Activated CD8-positive, alpha-beta memory T cell treated with anti-CD3 and anti-CD28 coated beads for 48 hours (primary cell): ENCODE measurements at places on chromosomes 3 and 15.

DNA sequence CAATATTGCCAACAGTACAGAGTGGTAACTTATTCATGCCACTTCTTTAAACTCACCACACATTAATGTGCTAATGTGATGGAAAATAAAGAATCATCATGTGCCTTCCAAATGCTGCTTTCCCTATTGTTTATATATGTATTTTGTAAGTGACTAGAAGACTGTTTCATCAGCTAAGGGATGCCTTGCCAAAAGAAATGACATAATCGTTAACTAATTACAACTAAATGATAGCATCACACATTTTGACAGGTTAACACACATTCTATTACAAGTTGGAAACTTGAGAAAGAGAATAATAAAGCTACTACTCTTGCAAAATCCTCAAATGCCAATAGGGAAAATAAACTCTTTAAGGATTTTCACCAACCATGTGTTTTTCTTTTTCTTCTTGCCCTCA, 329.9 kb upstream of the AGTR1 start:
- no peak for DNase-seq

DNA sequence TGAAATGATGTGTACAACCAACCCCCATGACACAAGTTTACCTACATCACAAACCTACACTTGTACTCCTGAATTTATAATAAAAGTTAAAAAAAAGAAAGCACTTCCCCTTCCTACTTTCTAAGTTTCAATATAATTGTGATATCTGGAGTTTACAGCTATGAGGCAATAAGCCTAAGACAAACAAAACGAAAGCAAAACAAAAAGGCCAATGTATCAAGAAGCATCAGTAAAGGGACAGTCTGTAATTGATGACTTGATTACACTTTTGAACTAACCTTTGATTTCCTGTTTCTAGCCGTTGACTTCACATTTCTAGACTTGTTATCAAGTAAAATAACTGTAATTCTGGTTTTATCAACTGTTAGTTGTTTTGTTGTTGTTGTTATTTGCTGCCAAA, 187.5 kb upstream of the CNTN3 start:
- DNase-seq = no peak

DNA sequence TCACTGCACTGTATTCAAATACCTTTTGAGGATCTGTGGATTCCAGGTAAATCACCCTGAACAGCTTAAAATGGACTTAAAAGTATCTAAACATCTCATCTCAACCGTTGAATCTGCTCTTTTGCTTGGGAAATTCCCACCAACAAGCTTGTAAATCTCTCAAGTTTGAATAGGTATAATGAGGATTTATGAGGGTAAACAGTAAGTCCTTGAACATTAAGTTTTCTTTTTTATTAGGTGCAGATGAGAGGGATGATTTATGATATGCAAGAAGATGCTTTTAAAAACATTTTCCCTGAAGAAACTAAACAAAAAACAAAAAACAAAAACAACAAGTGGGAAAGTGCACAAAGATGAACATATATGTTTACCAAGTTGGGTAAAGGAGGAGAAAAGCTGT, 290.6 kb downstream of the ROBO1 start:
- DNase-seq = no peak

GRCh38 chr3:23650371-23651140, 155.2 kb upstream of the UBE2E1 start:
- no peak for DNase-seq

- DNase-seq = no peak
These were observed at the start of the genes DUOX1 and DUOXA1 for GRCh38 chr15:45129651-45130129. Gene DUOX1, plus strand, starts transcription at chr15:45129994. Its CDS starts 1,973 bp downstream, at chr15:45131967. Gene DUOXA1, minus strand, starts transcription at chr15:45129879. Its CDS starts 6,865 bp downstream, at chr15:45123014.

DNA sequence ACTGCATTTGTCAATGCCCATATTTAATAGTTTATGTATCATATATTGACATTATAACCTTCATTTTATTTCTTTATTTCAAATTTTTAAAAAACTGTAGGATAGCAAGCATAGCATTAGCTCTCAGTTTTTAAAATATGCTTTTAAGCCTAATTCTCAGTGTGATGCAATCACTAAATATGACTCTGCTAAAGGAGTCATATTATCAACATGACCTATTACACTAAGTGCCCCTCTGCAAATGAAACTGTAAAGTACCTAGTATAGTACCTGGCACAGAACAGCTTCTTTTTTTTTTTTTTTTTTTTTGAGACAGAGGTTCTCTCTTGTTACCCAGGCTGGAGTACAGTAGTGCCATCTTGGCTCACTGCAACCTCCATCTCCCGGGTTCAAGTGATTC, 179.4 kb upstream of the CGNL1 start:
- DNase-seq = no peak

GRCh38 chr3:134885877-134886621, 91.0 kb downstream of the EPHB1 start:
- no peak for DNase-seq

GRCh38 chr3:29338377-29338776, 57.5 kb downstream of the RBMS3 start:
- DNase-seq = no peak

GRCh38 chr3:192843723-192844485, 73.8 kb downstream of the MB21D2 start:
- DNase-seq = no peak

- no peak for DNase-seq
These were observed 106.3 kb upstream of the BFSP2 start for GRCh38 chr3:133293397-133294110.

- no peak for DNase-seq
These were observed 75.4 kb downstream of the CDC25A start for GRCh38 chr3:48112813-48113212.

GRCh38 chr3:43915546-43915945, 224.8 kb downstream of the ABHD5 start:
- no peak for DNase-seq

- no peak for DNase-seq
These were observed 522.1 kb upstream of the TGFBR2 start for GRCh38 chr3:30084316-30084715.

- peak; percentile 27 for DNase-seq
These were observed 665 bp downstream of the GLB1 start for GRCh38 chr3:33096093-33096868.

DNA sequence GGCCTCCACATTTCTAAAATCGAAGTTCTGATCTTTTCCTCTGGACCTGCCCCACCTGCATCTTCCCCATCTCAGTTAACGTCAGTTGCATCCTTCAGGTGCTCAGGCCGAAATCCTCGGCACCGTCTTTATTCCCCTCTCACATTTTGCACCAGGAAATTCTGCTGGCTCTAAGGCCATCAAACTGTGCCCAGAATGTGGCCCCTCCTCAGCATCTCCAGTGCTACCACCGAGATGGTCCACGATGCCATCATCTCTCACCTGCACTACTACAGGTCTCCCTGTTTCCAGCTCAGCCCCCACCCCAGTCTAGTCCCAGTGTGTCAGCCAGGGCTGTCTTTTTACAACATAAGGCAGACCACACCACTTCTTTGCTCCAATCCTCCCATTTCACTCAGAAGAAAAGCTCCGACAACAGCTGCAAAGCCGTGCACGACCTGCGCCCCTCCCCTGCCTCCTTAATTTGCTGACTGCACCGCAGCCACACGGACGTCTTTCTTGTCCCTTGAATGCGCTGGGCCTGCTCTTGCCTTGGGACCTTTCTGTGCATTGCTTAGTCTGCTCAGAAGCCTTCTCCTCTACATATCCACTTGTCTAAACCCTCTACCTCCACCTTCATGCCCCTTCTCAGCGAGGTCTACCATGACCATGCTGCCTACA, 14.4 kb downstream of the MUC20 start:
- no peak for DNase-seq

- no peak for DNase-seq
These were observed 70.6 kb downstream of the USF3 start for GRCh38 chr3:113625834-113626233.

- no peak for DNase-seq
These were observed 64.7 kb downstream of the IGF1R start for GRCh38 chr15:98712845-98713584.

DNA sequence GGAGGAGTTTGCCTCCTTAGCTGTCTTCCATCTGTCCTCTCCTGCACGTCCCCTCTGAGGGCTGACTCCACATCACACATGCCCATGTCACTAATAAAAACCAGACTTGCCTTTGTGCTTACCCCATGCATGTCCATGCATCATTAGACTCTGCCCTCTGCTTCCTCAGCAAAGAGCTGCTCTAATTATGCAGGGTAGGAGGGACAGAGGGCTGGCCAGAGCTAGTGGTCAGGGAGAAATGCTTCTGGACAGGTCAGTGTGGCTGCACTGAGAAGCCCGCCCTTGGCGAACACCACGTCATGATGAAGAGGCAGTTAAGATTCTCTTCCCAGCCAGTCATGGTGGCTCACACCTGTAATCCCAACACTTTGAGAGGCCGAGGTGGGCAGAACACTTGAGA, 8.9 kb downstream of the CA12 start:
- DNase-seq = no peak

GRCh38 chr3:109728861-109729494, 391.6 kb upstream of the DPPA4 start:
- DNase-seq = no peak

DNA sequence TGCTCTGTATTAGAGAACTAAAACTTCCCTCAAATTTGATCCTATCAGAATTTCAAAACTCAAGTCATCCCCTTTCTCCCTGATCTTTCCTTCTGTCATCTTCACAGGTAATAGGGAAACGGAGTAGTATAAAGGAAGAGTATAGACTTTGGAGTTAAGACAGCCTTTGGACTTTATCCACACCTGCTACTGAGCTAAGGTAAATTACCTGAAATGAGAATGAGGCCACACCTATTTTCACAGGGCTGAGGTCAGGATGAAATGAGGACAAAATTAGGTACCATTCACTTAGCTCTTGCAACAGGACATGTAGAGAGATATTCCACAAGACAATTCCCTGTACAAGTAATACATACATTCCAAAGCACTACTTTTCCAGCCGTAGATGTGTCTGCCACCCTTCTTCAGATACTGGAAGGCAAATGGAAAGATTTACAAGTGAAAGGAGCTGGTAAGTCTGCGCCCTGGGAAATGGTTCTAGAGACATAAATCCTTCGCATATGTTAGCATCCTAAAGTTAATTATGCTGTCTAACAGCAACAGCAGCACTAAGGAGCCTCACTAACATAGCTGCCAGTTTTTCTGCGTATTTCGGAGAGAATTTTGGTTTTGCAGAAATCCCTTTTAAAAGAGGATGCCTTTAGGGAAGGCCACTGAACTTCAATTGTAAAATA, 461.8 kb downstream of the SHQ1 start:
- DNase-seq = no peak

GRCh38 chr15:95558131-95558530, 772.4 kb upstream of the NR2F2 start:
- no peak for DNase-seq

DNA sequence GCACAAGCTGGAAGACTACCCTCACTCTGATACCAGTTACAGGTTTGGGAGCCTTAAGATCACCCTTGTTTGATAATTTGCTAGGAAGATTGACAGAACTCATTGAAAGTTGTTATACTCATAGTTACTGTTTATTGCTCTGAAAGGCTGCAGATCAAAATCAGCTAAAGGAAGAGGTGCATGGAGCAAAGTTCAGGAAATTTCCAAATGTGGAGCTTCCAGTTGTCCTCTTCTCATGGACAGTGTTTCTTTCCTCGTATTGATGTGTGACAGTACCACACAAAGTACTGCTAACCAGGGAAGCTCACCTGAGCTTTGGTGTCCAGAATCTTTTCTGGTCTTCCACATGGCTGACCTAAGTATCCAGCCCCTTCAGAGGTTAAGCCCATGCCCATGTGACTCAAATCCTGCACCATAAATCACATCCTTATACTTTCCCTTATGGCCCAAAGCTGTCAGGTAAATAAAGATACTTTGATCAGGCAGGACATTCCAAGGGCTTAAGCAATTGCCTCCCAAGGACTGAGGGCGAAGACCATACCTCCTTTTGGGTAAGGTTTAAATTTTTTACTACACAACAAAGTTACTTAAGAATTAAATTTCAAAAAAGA, 93.1 kb upstream of the ZBED2 start:
- DNase-seq = no peak

- DNase-seq = no peak
These were observed 84.1 kb upstream of the ARHGEF3 start for GRCh38 chr3:56885879-56886278.

DNA sequence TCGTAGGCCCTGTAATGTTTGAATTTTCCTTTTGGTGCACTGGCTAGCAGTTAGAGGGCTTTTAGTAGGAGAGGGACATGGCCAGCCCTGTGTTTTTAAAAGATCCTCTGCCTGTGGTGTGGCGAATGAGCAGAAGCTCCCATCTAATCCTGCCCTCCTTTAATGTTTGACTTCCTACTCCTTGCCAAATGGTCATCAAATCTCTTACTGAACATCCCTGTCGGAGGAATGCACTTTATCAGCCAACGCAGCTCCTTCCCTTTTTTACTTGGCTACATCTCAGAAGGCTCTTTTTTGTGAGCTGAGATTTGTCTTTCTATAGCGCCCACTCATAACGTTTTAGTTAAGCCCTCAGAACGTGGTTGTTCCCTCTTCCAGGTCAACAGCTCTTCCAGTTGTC, 44.8 kb downstream of the MAP2K5 start:
- no peak for DNase-seq

- DNase-seq = no peak
These were observed 137.8 kb upstream of the ADAMTS9 start for GRCh38 chr3:64825404-64826120.
